CD4-positive, alpha-beta memory T cell (primary cell): ENCODE measurements at places on chromosomes 2 and 18. TPM values are rescaled to one million over a fixed set of nuclear protein-coding genes. Genes with fewer than 3 reads are reported as not detected.

Gene NAT8
- not detected for polyA plus RNA-seq

- no peaks in the 10 kb centered on the region for H3K36me3 ChIP-seq
- H3K4me1 ChIP-seq = no peaks in the 10 kb centered on the region
- DNase-seq = no peak
- no peak overlapping the region for H3K4me3 ChIP-seq
- H3K27me3 ChIP-seq = no peaks in the 10 kb centered on the region
- H3K27ac ChIP-seq = no peak overlapping the region
Measured at GRCh38 chr18:24200494-24201290, 61.8 kb downstream of the CABYR start.

DNA sequence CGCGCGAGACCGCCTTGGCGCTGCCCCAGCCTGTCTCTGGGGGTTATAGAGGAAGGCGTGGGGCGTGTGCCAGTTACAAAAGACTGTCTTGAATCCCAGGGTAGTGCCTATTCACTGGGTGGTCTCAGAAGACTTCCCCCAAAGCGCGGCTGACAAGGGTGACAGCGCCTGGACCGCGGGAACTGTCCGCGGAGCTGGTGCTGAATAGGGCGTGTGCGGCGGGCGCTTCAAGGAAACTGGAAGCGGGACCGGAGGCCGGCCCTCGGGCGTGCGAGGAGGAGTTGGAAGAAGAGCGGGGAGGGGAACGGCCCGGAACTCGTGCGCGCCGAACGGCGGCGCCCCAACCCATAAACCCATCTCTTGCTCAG, 2.3 kb downstream of the EGR4 start:
- H3K4me3 ChIP-seq = no peak overlapping the region
- no peak overlapping the region for H3K27ac ChIP-seq
- no peaks in the 10 kb centered on the region for H3K36me3 ChIP-seq
- peaks cover 28% of the 10 kb centered on the region for H3K4me1 ChIP-seq

DNA sequence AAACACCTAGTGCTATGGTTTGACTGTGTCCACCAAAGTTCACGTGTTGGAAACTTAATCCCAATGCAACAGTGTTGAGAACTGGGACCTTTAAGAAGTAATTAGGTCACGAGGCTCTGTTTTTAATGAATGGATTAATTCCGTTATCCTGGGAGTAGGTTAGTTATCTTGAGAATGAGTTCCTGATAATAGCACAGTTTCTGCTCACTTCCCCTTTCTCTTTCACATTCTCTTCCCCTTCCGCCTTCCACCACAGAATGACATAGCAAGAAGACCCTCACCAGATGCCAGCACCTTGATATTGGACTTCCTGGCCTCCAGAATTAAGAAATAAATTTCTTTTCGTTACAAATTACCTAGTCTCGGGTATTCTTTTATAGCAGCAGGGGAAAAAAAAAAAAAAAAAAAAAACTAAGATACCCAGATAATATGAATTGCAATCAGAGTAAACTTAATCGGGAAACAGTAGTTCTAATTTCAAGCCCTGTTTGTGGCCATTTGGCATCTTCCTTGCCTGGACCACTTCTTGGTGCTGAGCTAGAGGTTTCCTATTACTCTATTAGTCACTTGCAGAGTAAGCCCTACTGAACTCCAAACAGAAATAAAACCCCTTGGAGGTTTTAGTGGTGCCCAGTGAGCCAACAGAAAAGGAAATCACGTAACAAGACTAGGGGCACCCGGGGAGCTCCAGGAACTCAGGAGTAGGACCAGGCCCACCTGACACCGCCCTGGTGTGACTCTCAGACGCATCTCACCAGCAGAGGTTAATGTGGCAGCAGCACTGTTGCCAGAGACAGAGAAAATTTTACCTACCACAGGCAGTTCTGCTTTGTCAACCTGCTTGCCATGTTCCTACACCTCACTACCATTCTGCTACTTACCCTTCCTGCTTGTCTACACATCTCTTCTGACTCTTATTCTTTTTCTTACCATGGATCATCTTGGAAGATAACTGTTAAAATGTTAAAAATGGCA, 147.6 kb upstream of the CAB39 start:
- no peaks in the 10 kb centered on the region for H3K27me3 ChIP-seq
- peaks cover 7% of the 10 kb centered on the region for H3K4me1 ChIP-seq
- no peak for DNase-seq
- H3K36me3 ChIP-seq = no peaks in the 10 kb centered on the region

Gene OTX1
- not detected for polyA plus RNA-seq

DNA sequence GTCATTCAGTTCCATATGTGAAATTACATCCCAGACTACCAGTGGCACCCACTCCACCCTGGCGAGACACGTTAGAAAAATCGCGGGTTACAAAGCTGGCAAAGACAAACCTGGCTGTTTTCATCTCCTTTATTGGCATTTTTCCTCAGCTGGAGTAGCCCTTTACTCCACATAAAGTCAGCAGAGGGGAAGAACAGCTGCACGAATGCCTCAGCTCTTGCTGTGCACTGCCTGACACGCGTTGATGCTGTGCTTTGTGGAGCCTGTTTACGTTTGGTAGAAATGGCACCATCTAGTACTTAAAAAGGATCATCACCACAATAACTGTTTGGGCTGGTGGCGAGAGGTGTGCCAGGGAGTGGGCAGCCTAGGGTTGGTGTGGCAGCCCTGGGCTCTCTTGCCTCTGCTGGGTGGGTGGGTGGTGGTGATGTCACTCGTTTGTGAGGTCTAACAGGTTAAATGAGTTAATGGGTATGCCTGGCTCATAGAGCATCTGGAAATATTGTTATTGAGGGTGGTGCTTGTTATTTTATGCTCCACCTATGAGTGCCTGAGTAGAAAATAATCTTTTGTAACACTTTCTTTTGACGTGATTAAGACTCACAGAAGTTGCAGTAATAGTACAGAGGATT, 16.4 kb downstream of the FARP2 start:
- DNase-seq = no peak
- no peak overlapping the region for H3K27ac ChIP-seq
- H3K27me3 ChIP-seq = no peaks in the 10 kb centered on the region
- H3K36me3 ChIP-seq = no peaks in the 10 kb centered on the region
- no peak overlapping the region for H3K4me3 ChIP-seq
- no peaks in the 10 kb centered on the region for H3K4me1 ChIP-seq

- H3K4me3 ChIP-seq = no peak overlapping the region
- no peaks in the 10 kb centered on the region for H3K4me1 ChIP-seq
- DNase-seq = no peak
- H3K27me3 ChIP-seq = no peaks in the 10 kb centered on the region
Measured at GRCh38 chr2:144493027-144493809, 26.7 kb downstream of the ZEB2 start.

Gene PCARE
- polyA plus RNA-seq = not detected

Gene LAMA3
- not detected for polyA plus RNA-seq
